ENCODE measurements at places on chromosomes 16 and 17.

- no peak for DNase-seq
Observed at GRCh38 chr16:79045191-79045590, 555.3 kb downstream of the MAF start.

GRCh38 chr16:29311461-29312344 lies 94.8 kb downstream of the NPIPB11 start:
- DNase-seq: no peak

DNA sequence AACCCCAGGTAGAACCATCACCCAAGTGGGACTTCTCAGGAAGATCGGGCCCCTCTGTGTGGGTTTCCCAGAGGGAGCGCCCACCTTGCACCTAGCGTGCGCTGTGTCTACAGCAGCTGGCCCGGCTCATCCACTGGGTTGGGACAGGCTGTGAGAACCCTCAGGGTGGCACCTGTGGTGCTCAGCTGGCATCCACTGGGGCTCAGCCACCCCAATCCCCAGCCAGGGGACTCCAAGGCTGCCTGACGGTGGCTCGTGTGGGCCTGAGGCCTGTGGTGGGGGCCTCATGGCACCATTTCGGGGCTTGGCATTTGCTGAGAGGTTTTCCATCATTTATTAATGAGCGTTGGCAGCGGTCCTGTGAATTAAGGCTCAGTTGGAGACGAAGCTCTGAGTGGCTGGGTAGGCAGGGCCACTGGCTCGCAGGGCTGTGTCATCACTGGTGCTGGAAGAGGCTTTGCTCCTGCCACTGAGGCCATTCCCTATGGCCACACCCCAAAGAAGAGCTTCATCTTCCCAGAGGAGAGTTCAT lies 28.5 kb downstream of the CACNG4 start:
- DNase-seq: no peak

- DNase-seq: no peak
Observed at GRCh38 chr17:37604556-37604955, 4.7 kb downstream of the SYNRG start.

DNA sequence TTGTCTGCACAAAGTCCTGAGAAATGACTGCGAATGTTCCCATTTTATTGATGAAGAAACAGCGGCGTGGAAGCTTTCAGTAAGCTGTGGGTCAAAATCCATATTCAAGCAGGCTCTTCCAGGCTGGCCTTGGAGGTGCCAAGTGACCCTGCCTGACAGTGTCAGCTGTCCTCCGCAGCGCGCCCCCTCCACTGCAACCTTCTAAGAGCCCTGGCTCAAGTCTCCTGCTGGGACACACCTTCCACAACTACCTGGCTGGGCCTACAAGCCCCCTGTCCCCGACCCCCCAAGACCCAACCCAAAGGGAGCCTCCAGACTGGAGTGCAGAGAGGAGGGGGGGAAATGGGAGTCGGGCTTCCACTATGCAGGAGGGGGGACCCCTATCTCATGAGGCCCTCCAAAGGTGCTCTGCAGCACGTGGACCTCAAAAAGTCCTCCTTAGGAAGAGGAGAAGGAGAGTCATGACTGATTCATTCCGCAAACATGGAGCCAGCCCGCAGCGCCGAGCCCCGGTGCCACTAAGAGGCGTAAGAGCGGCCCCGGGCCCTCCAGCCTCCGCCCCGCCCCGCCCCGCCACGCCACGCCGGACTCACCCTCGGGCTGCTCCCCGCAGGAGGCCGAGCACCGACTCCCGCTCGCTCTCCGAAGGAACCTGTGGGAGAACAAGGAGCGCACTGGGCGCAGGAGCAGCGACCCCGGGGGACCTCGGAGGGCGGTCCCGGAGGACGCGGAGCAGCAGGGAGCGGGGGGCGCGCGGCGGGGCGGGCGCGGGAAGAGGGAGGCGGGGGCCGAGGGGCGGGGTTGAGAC lies 574 bp downstream of the MPP3 start:
- no peak for DNase-seq

- no peak for DNase-seq
Observed at GRCh38 chr17:689556-690275, 24.9 kb downstream of the VPS53 start.

DNA sequence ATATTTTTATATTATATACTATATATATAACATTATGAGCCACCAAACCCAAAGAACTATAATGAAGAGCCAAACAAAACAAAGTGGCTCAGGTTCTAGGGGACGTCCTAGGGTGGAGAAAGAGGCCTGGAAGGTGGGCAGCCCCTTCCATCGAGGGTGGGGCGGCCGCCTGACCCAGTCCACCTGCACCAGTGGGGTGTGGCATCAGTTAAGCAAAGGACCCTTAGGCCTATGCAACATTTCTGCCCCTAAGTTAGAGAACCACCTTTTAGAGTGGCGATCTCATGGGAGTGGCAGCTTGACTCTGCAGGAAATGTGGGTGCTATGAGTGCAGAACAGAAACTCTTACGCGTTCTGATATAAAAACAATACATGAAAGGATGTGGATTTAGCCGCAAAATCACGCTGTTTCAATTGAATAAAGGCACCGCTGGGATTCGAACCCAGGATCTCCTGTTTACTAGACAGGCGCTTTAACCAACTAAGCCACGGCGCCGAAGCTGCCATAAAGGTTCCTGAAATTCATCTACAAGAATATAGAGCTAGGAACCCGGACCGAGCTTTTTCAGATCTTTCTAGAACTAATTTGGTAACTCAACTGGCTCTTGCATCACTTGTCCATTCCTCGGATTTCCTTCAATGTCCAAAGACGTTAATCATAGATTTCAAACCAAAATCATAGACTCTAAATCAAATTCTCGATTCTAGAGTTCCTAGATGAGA lies 15.6 kb upstream of the AURKB start:
- no peak for DNase-seq

DNA sequence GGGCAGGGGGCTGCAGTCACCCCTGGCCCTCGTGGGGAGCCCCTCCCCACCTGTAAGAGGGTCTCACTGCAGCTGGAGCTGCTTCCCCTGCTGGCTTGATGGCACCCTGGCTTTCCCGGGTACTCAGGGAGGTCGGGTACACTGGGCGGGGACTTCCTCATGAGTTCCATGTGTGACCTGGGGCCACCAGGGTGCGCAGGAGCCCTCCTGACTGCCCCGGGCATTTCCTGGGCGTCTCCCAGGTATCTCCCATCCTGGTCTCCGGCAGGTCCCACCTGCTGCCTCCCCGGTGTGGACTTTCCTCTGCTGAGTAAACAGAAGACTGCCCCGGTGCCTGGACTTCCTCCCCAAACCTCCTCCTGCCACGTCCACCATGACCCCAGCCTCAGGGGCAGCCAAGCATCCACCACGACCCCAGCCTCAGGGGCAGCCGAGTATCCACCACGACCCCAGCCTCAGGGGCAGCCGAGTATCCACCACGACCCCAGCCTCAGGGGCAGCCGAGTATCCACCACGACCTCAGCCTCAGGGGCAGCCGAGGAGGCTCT lies 40.9 kb downstream of the CBFA2T3 start:
- no peak for DNase-seq

DNA sequence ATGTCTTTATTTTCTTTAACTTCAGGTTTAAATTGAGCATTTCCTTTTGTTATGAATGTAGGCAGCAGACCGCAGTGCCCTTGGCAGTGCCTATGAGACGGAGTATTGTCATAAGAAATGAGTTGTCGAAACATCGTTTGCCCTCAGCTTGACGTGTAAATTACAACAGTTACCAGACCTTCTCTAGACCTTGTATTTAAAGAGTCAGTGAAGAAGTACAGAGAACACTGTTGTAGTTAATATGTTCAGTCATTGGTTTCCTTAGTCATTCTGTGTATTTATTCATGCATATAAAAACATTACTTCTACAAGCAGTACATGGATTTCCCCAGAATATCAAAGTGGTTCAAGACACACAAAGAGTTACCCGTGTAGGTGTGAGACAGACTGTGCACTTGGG lies 19.0 kb downstream of the IRF8 start:
- no peak for DNase-seq

DNA sequence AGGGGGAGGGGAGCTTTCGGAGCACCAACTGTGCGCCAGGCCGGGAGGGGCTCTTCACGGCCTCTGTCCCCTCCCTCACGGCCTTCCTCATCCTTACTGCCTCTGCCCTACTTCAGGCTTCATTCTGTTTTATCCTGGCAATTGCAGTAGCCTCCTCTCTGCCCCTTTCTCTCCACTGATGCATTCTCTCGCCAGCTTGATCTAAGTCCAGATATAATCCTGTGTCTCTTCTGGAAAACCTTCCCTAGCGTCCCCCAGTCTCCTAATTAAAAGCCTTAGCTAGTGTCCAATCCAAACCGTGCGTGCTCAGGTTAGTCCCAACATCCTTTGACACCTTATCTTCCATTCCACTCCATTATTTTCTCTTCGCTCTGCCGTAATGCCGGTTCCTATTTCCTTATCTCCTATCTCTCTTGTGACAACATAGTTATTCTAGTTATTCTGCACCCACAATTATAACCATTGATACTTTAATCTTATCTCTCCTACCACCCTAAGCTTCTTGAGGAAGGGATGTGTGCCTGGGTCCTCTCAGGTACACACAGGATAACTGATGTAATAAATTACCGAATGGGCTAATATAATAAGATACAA lies 869 bp downstream of the ZNF48 start:
- DNase-seq: no peak

DNA sequence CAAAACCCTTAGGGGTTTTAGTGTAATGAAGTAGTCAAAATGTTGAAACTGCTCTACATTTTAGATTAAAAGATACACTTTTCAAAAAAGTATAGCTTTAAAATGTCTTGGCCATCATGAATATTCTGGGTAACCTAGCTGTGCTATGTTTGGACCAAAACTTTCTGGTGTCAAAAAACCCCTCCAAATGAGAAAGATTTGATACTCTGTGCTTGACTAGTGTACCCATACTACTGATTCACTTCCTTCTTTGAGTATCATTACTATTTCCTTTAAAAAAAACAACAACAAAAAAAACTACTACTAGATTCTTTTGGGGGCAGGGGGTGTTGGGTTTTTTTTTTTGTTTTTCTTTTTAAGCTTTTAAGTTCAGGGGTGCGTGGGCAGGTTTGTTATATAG lies 37.3 kb downstream of the PTRH2 start:
- no peak for DNase-seq

DNA sequence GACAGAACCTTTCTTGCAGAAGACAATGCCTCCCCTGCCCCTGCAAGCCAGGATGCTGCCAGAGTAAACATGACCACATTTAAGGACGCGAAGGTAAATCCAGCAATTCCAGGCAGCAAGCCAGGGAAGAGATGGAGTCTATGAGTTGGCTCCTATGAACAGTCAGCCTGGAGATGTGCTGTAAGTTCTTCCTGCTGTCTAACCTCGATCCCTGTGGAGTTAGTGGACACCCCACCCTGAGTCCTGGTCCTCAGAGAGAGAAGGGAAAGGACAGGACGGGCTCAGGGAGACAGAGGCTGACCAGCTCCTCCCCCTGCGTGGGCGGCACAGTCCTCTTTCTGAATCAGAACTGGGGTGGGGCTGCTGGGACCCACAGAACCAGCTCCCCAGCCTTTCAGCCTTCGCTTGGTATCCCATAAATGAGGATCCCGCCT lies 24.9 kb downstream of the CDC42EP4 start:
- DNase-seq: no peak

DNA sequence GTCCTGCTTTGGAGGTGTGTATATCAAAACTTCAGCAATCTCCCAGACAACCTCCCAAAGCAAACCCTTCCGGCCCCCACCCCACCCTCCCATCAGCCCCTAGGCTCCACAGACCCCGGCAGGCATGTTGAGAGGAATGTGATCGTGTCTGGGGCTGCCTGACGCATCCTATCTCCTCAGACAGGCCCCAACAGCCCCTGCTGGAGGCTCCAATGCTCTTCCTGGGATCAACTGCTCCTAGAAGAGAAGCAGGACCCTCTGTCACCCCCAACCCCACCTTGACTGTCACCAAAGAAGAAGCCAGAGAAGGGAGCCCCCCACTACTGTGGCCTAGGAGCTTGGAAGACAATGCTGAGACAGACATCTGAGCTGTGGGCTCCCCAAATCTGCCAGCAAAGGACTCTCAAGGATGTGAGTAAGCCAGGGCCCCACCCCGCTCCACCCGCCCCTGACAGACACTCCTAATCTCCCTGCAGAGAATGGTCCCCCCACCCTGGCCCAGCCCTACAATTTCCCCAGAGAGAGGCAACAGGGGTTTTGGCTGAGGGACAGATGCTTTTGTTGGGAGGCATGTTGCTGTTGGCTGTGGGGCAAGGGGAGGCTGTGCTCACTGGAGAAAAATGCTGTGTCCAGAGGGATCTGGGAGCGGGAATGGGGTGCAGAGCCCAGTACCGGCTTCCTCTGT lies 1.6 kb upstream of the KRT14 start:
- DNase-seq: no peak

DNA sequence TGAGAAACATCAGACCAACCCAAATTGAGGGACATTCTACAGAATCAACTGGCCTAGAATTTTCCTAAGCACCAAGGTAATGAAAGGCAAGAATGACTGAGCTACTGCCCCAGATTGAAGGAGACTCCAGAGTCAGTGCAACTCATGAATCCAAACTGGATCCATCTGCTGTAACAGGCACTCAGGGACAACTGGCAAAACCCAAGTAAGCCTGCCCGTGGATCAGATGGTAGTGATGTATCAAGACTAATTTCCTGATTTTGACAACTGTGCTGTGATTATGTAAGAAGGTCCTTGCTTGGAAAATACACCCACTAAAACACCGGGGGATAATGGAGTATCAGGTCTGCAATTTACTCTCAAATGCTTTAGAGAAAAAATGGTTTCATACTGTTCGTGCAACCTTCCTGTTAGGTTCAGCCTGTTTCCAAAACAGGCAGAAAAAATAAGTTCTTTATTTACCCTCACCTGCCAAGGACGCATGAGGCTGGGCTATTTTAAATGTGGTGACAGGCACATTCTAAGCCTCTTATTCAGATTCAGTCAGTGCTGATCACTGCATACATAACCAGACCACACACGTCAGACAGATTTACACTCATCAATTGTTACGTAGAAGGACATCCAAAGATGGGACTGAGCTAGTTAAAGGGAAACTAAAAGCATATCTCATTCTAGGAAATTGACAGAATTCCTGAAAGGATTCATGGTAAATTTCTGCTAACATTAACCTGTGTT lies 7.0 kb downstream of the MBTPS1 start:
- DNase-seq: no peak

GRCh38 chr17:66392783-66393437 lies 90.5 kb downstream of the PRKCA start:
- DNase-seq: no peak

- DNase-seq: no peak
Observed at GRCh38 chr16:6695666-6696065, 637.0 kb upstream of the RBFOX1 start.

DNA sequence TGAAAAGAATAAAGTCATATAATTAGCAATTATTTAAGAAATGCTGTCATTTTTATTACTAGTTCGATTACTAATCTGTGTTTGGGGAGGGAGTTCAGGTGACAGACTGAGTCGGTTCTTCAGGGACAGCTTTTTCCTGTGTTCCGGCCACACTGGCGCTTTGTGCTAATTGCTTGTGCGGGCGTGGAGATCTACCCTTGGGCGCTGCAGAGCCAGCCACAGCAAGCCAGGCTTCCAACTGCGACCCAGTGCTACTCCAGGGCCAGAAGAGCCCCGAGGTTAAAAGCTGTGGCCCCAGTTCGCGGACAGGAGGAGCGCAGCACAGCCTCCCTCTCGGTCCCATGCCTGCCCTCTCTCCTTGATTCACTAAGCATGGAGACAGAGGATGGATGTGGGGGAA lies 6.5 kb upstream of the OR2C1 start:
- no peak for DNase-seq

- no peak for DNase-seq
Observed at GRCh38 chr17:21177854-21178600, 35.9 kb downstream of the TMEM11 start.

- DNase-seq: no peak
Observed at GRCh38 chr16:57469917-57470470, 7.5 kb downstream of the POLR2C start.

GRCh38 chr16:73408311-73408710 lies 360.4 kb upstream of the ZFHX3 start:
- DNase-seq: no peak

- DNase-seq: no peak
Observed at GRCh38 chr16:63216696-63217423, 1180.6 kb upstream of the CDH8 start.
